Activated CD4-positive, alpha-beta T cell treated with anti-CD3 and anti-CD28 coated beads, Interleukin-2, Interleukin-4, amounts not matched to agents 100 ng/mL and 50 ng/mL, durations not matched to agents 16 hours and 8 hours (primary cell): ENCODE measurements at places on chromosomes 16 and 17.

GRCh38 chr17:30824002-30824355, 513 bp downstream of the CRLF3 start:
- DNase-seq = peak; percentile 27

- DNase-seq = no peak
Observed at GRCh38 chr17:7063518-7064094, 16.4 kb downstream of the CLEC10A start.

DNA sequence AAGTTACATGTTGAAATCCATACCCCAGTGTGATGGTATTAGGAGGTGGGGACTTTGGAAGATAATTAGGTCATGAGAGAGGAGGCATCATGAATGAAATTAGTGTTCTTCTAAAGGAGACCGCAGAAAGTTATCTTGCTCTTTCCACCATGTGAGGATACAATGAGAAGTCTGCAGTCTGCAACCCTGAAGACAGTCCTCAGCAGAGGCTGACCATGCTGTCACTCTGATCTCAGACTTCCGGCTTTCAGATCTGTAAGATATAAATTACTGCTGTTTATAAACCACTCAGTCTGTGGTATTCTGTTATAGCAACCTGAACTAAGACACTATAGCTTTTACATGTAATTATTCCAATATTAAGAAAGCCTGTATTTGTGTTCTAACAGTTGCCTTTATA, 116.7 kb upstream of the CES5A start:
- DNase-seq = no peak

DNA sequence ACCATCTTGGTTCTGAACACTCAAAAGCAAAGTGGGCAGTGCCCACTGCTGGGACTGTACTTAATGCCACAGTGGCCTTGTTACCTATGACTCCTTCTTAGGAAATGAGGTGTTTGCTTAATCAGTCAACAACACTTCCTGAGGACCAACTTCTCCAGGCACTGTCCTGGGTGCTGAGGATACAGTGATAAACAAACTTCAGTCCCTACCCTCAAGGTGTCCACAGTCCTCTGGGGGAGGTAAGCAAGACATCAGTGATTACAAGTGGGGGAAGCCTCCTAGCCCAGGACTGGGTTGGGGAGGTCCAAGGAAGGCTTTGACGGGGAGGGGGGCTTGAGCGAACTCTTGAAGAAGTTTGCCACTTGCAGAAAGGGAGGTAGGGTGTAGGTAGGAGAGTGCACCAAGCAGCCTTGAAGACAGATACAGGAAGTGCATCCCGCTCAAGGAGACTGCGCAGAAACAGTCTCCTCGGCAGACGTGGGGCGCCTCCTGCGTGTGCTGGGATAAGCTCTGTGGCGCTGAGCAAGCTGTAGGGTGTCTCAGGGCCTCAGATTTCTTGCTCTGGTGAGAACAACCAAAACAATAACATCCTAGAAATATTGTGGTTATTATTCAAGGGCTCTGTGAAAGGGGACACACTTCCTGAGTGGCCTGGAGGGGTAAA, 2.6 kb upstream of the ABCC3 start:
- DNase-seq = no peak

GRCh38 chr16:83653785-83654184, 154.0 kb upstream of the HSBP1 start:
- DNase-seq = no peak

- DNase-seq = no peak
Observed at GRCh38 chr17:79843474-79843815, 4.2 kb upstream of the CBX4 start.

DNA sequence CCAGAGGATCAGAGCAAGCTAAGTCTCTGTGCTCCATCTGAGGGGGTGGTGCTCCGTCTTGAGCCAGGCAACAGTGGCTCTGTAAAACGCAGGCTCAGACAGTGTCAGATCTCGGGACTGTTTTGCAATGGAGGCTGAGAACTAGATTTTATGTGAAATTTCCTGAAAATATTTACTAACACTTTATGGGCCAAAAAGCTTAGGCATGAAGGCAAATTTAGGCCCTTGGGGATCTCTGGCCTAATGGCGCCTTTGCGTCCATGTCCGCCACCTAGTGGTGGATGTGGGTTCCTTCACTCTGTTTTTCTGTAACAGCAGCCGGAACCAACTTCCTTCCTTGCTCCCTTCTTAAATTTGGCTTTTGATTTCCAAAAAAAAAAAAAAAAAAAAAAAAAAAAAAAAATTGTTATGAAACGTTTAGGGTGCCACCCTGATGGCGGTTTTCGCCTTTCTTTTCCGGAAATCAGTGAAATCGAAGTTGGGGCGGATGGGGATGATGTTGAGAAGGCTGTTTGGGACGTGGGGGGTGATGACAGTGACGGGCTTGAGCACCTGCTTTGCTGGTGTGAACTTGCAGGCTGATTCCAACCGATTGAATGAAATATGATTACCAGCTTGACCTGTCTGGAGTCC, 14.0 kb upstream of the ELAC2 start:
- DNase-seq = peak; percentile 59

- DNase-seq = no peak
Observed at GRCh38 chr17:77349976-77350830, 209.4 kb downstream of the SEC14L1 start.

DNA sequence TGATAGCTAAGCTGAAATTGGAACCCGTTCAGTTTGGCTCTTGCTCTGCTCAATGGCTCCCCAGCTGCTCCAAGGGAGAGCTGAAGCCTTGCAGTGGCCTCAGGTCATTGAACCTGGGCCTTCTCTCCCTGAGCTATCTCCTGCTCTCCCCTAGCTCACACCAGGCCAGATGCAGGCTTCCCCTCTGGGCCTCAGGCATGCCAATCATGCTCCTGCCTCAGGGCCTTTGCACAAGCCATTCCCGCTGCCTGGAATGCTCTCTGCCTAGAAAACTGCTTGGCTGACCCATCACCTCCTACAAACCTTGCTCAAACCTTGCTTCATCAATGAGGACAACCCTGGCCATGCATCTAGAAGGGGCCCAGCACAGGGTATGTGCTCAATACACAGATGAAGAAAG, 16.7 kb upstream of the KRTAP17-1 start:
- no peak for DNase-seq

GRCh38 chr17:40480501-40481003, 20.9 kb downstream of the TNS4 start:
- peak; percentile 92 for DNase-seq

GRCh38 chr16:89297156-89297874, 79.8 kb downstream of the ZNF778 start:
- no peak for DNase-seq

GRCh38 chr17:28395968-28396367, 10.0 kb downstream of the SLC46A1 start:
- no peak for DNase-seq

GRCh38 chr17:75987041-75987440, 8.0 kb downstream of the TEN1 start:
- no peak for DNase-seq

- no peak for DNase-seq
Observed at GRCh38 chr17:73132085-73132492, 32.7 kb upstream of the SSTR2 start.

DNA sequence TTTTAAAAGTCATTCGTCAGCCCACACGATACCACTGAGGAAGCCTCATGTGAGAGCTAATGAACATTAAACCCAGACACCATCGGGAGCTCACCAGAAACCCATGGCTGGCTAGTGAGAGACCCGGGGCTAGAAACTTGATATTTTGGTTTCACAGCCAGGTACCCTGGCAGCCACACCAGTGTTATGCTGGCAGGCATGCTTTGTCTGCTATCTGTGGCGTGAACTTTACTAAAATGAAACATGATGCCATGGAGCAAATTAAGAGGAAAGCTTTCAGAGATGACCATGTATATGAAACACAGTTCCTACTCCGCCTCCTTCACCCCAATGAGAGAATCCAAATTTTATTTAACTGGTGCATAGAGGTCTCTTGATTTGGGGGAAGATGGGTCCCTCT, 291.2 kb downstream of the IRX3 start:
- DNase-seq = no peak

GRCh38 chr17:70230850-70231640, 61.7 kb downstream of the KCNJ2 start:
- DNase-seq = no peak

- DNase-seq = no peak
Observed at GRCh38 chr16:19833581-19833980, 51.1 kb downstream of the GPRC5B start.

DNA sequence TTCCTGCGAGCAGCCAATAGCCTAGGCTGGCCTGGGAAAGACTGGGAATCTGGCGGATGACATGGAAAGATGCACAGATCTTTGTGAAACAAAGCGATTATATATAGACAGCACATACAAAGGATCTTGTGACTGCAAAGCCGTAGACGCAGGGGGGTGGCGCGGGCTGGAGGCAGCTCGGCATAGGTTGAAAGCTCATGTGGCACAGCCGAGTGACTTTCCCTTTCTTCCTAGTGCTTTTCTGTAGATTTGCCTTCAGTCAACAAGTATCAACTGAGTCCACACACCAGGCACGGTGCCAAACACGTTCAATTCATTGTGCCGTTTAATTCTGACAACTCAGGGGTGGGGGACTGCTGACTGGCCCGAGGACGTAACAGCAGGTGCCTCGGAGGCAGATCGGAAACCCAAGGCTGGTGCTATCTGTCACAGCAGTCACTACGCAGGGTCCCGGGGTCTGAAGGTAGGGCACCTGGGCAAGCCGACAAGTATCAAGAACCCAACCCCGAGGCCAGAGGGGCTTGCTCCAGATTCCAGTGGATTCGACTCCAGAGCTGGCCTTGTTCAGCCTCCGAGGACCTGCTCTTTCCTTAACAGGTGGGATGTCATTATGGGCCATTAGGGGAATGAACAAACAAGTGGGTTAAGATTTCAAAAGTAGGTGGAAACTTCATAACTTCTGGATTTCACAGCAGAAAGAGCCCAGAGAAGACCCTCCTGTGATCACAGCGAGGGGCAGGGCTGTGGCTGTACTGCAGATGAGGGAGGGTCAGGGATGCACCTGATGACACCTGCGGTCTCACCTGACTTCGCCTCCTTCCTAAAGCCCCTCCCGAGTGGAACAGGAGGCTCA, 5.9 kb downstream of the PAM16 start:
- no peak for DNase-seq

- DNase-seq = peak; percentile 32
Observed at GRCh38 chr17:64938925-64939474, 19.7 kb upstream of the LRRC37A3 start.

DNA sequence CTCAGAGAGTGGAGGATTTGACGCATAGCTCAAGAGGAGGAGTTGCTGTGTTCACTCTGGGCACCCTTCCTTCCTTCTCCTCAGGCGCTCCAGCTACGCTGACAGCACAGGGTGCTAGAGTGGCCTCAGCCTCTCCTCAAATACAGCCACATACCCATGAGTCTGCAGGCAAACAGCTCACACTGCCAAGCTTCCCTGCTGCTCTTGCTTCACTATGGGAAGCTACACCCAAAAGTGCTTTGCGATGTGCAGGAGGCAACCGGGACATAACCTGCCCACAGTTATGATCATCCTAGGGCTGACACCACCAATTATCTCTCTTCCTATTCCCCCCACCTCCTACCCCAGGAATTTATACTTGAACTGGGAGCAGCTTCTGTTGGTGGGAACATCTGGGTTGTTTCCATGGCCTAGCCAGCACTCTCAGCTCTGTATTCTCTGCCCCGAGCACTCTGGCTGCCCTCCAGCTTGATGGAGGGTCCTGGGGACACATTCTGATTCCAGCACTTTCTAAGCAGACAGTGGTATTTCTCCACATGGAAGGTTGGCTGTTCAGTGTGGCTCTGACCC, 40.3 kb upstream of the SREBF1 start:
- no peak for DNase-seq

- DNase-seq = no peak
Observed at GRCh38 chr16:23324727-23325126, 22.6 kb downstream of the SCNN1B start.

- DNase-seq = no peak
Observed at GRCh38 chr17:74677558-74678466, 34.9 kb downstream of the CD300LF start.

GRCh38 chr16:53612003-53612402, 91.7 kb downstream of the RPGRIP1L start:
- DNase-seq = no peak

GRCh38 chr17:3804503-3804931, 3.5 kb upstream of the ITGAE start:
- peak; percentile 74 for DNase-seq

GRCh38 chr16:84791501-84791900, 28.3 kb upstream of the CRISPLD2 start:
- no peak for DNase-seq

GRCh38 chr17:29677221-29677791, 54.6 kb upstream of the CORO6 start:
- peak; percentile 31 for DNase-seq

DNA sequence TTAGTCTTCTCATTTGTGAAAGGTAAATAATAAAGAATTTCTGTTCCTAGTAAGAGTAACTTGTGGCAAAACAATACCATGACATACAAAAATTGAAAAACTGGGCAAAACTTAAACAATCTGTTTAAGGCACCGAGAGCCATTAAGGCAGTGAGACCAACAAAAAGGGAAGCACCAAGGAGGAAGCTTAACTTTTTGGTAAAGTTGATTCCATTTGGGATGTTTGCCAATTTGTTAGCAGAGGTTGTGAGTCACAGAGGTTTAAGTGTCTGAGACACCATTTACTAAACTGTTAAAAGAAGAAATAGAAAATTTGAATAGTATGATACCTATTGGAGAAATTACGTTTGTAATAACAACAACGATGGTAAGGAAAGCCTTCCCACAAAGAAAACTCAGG, 4.9 kb downstream of the SLC35G3 start:
- no peak for DNase-seq

DNA sequence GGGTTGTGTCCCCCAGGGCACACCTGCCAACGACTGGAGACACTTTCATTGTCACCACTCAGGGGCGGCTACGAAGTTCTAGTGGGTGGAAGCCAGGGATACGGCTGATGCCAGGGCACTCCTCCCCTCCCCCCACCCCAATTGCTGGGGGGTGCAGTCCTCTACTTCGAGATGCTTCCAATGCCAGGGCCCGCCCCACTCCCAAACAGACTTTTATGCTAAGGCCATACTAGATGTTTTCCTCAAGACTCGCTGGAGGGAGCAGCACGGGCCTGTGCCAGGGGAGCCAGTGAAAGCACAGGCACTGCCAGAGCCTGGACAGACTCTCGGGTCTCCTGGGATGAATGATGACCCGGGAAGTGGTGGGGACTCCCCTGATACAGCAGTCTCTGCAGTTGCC, 178.0 kb downstream of the CPPED1 start:
- no peak for DNase-seq
